Left forelimb (tissue), 1 donor: ENCODE measurements at places on chromosomes 6 and 20.

DNA sequence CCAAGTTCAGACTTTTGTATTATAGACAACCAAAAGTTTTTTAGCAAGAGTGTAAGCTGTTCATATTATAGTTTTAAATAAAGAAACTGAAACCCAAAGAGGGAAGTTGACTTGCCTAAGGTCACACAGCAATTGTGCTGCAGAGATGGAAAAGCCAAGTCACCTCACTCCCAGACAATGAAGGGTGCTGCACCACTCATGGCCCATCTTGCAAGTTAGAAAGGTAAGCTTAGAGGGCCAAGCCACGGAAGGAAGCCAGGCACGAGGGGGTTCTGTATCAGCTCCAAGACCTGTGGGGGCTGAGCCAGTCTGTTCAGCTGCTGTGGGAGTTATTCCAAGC, 860 bp downstream of the DEFB124 start:
- DNase-seq = peak; percentile 34

DNA sequence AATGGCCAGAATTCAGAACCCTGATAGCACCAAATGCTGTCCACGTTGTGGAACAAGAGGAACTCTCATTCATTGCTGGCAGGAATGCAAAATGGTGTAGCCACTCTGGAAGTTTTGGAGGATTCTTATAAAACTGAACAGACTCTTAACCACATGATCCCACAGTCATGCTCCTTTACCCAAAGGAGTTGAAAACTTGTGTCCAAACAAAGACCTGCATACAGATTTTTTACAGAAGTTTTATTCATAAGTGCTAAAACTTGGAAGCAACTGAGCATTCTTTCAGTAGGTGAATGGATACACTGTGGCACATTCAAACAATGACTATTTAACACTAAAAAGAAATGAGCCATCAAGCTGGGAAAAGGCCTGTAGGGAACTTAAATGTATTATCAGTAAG, 32.5 kb downstream of the PREP start:
- no peak for DNase-seq

GRCh38 chr6:140572129-140572528, 1197.7 kb upstream of the CITED2 start:
- no peak for DNase-seq

GRCh38 chr20:50450881-50451752, 59.1 kb upstream of the PTPN1 start:
- DNase-seq = no peak

- peak; percentile 44 for DNase-seq
These were observed 954 bp upstream of the BLCAP start for GRCh38 chr20:37528446-37529213.

DNA sequence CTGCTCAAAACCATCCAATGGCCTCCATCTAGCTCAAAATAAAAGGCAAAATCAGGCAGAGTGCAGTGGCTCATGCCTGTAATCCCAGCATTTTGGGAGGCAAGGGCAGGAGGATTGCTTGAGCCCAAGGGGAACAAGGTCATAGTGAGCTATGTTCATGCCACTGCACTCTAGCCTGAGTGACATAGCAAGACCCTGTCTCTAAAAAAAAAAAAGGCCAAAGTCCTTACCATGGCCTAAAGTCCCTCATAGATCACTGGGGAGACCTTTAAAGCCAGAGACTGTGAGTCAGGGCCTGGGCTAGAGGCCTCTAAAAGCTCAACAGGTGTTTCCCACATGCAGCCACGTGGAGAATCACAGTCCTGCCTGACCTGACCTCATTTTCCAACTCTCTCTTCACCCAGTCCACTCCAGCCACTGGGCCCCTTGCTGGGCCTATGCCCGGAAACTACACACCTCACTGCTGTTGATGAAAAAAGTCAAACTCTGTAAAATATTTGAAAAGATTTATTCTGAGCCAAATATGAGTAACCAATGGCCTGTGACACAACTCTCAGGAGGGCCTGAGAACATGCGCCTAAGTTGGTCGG, 28.2 kb upstream of the TAB2 start:
- no peak for DNase-seq

DNA sequence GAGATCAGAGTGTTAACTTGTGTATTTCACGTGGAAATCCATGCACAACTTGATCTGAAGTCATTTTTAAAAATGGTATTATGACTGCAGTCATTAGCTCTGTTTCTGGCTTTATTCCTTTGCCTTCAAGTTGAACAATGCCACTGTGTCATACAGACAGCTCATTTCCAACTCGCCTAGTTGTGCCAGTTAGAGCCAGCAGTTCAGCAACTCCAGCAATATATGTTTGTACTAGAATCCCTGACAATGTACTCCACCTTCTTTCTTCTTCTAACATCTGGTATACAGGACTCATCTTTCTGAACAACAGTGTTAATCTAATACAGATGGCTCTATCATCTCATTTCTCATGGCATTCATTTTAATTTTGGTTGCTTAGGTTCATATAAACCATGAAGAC, 418.3 kb upstream of the POU3F2 start:
- DNase-seq = no peak

- no peak for DNase-seq
These were observed 351.6 kb upstream of the CNR1 start for GRCh38 chr6:88517737-88518136.

DNA sequence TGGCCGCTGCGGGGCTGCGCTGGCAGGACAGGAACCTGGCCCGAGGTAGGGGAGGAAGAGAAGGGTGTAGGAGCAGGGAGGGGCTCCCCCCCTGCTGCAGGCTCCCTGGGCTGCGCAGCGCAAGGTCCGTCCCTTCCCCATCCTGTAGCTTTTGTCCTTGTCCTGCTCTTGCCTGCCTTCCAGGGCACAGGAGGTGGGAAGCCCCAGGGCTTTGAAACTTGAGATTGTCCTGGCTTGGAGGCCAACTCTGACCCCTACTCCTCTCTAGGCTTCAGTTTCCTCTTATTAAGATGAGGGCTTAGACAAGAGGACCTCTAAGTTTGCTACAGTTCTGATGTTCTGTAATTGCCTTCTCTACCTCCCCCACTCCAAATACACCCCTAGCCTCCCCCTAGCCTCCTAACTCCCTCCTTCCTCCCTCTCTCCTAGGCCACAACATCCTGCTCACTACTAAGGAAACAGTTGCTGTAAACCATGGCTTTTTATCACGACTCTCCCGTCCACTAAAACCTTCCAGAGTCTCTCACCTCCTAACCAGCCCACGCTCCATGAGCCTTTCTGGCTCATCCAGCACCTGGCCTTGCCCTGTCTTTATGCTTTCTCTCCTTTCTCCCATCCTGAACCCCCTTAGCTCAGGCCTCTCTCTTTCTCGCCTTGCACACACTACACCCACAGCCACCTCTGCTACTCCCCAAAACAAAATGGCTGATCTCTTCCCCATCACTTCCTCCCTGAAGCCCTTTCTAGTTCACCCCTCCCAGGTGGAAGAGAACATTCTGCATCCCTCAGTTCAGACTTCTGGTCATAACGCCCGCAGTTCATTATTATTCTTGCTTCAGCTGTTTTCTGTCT, 10.2 kb downstream of the UNC5CL start:
- DNase-seq = no peak

DNA sequence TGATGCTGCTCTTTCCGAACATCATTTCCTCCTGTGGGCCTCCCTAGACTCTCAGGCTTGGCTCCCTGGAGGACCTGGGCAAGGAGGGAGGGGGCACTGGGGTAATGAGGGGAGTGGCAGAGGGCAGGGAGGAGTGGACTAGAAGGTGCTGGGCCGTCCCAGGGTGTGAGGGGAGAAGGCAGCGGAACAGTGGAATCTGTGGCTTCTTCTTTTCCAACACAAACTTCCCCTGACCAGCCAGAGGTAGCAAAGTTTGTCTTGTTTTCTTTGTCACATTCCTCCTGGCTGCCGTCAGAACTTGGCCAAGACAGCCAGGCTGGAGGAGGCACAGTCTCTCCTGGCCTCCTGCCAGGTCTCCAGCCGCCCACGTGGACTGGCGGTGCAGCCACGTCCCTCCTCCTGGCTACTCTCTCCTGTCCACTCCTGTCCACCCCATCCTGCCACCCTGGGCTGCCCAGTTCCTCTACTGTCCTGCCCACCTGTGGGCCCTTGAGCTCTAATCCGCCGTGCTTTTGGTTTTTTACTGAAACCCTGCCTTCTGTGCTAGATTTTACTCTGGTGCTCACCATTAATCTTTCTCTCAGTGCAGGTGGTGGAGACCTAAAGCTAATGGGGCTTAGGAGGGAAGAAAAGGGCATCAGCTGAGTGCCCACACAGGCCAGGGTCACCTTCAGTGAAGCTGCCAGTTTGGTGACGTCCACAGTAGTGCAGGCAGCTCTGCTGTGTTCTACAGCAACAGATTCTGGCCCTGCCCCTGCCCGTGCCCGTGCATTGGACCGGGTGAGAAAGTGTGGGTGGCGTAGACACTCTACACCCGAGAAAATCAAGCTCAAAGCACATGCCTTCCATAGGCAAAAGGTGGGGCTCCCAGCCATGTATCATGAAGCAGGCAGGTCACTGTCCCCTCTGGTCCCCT, 2.8 kb upstream of the CDSN start:
- DNase-seq = no peak

- no peak for DNase-seq
These were observed 96.9 kb upstream of the ADTRP start for GRCh38 chr6:11875325-11876109.

DNA sequence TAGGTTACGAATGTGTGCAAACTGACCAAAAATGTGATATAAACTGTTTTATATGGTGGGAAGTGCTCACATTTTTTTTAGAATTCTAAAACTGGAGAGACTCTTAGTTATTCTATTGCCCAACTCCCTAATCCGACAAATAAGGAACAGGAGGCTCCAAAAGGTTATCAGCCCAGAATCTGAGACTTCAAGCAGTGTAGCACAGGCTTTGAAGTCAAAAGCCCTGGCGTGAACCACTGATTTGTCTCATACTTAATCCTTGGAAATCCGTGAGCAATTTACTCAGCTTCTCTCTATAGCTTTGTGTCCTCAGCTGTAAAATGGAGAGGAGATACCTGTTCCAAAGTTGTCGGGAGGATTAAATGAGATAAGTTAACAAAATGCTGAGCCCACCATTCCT, 368.8 kb upstream of the SASH1 start:
- no peak for DNase-seq

DNA sequence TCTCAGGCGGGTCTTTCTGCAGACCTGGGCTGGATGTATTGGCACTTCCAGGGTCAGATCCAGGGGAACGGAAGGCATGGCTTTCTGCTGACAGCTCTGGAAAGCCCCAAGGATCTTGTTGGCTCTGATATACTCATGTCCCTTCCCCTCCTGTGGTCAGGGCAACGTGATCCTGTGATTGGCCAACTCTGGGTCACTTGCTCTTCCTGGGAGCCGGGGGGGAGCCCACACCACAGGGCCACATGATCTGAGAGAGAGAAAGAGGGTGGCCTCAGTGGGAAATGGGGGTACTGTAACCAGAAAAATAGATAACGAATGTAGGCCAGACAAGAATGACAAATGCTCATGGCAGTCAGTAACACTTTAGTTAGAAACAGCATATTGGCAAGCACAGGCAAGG, 223.0 kb downstream of the NFATC2 start:
- no peak for DNase-seq

GRCh38 chr6:9250852-9251251, 815.5 kb upstream of the SLC35B3 start:
- DNase-seq = no peak

DNA sequence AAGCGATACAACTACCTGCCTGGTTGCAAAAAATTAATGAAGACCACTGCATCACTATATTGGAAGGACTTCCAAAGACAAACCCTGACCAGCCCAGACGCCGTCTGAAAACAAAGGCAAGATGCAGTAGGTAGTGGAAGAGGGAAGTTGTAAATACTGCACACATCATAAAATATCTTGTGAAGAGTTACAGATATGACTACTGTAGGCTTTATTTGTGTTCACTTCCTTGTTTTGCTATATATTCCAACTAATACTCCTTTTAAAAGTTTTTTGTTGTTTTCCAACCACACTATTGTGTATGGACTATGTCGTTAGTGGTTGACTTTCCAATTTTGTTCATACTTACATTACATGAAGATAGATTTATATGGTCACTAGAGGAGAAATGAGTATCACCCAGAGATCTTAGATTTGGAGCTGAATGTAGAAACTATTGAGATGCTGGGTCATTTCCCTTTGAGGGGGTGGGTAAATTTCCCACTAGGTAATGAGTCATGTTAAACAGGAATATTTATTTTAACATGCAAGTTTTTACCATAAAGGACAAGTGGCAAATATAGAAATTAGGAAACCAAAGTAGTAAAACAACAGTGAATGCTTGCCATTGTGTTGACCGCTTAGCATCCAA, 16.6 kb upstream of the TXLNB start:
- no peak for DNase-seq

DNA sequence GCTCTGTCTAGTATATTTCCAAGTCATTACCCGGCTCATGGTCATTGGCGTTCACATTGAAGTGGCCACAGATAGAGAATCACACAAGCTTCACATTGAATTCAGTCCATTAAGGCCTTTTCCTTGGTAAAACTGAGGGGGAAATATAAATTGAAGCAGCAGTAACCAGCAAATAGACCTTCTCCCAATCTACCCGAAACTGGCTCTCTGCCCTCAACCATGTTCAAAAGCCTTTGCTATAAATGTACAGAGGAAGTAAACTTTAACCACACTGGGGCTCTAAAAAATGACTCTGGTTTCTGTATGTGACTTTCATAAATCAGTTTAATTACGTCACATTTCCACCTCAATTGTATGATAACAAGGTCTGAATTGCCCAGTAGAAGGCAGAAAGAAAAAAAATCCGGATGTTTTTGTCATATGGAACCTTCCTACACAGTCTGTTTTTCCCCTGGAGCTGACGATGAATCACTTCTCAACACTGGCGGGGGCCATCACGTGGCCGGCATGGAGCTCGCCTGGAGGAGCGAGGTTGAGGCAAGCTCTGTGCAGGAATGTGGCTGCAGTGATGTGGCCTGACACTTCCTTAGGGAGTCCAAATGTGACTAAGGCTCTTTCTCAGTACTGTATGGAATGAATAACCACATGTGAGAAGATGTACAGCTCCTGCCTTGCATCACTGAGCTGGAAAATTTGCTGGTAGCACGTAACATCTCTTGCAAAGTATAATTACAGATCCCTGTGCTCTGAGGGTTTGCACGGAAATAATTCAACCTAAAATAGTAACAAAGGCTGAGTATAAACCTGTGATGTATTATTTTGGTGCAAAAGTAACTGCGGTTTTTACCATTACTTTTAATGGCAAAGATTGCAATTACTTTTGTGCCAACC, 58.6 kb upstream of the SNX9 start:
- no peak for DNase-seq

- no peak for DNase-seq
These were observed 26.6 kb upstream of the SRSF6 start for GRCh38 chr20:43431134-43431519.
